ENCODE measurements at places on chromosomes 12 and 14.
A peak's percentile ranks its signal among the peaks of the same experiment; 100 is the strongest.

GRCh38 chr12:26701604-26702215, 131.3 kb downstream of the ITPR2 start:
- DNase-seq, result peak; percentile 42

- DNase-seq, result no peak
Measured at GRCh38 chr12:49403971-49404450, 36.7 kb downstream of the SPATS2 start.

GRCh38 chr14:71539650-71540285, 392.5 kb upstream of the RGS6 start:
- no peak for DNase-seq

- DNase-seq, result no peak
Measured at GRCh38 chr12:90333939-90334338, 621.0 kb downstream of the CCER1 start.
